ENCODE measurements at places on chromosomes 11 and 22.

DNA sequence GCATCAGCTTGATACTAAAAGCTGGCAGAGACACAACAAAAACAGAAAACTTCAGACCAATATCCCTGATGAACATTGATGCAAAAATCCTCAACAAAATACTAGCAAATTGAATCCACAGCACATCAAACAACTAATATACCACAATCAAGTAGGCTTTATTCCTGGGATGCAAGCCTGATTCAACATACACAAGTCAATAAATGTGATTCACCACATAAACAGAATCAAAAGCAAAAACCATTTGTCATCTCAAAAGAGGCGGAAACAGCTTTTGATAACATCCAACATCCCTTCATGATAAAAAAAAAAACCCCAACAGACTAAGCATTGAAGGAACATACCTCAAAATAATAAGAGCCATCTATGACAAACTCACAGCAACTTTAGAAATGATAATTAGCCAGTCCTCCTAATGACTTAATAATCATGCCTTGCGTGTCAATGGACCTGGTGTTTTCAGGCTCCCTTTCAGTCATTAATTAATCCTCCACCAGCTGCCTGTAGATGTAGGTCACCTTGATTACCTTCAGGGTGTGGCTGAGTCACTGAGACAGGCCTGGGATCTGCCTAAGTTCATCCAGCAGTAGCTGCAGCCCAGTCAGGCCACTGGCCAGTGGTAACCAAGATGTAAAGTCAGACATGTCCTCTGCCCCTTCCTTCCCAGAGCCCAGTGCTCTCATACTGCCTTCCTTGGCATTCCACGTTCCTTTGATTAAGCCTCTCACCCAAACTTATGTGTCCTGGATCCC, 109.8 kb downstream of the EHF start:
- DNase-seq = no peak

DNA sequence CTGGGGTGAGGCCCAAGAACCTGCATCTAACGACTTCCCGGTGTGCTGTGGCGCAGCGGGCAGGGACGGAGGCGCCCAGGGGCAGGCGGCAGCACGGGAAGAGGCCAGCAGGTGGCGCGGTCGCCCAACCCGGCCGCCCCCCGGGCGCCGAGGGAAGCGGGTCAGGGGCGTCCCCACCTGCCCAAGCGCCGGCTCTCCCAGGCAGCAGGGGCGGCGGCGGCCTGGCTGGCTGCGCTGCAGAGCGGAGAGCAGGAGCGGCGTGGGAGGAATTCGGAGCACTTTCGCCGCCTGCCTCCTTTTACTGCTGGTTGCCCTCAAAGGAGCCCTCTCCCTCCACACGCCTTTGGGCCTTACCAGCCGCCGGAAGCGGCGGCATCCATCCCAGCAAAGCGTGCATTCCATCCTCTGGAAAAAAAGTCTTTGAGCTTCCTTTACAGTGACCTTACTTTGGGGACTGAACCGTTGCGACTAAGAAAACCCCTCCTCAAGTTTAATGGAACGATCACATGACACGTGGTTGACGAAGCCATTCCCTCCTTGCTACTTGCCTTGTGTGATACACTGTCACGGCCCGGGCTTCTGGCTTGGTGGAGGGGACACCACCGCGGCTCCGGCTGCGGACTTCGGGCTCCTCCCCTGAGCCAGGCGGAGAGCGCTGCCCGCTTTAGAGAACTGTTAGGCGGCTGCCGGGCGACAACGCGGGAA, 106.8 kb upstream of the CLMP start:
- DNase-seq = peak; percentile 72

DNA sequence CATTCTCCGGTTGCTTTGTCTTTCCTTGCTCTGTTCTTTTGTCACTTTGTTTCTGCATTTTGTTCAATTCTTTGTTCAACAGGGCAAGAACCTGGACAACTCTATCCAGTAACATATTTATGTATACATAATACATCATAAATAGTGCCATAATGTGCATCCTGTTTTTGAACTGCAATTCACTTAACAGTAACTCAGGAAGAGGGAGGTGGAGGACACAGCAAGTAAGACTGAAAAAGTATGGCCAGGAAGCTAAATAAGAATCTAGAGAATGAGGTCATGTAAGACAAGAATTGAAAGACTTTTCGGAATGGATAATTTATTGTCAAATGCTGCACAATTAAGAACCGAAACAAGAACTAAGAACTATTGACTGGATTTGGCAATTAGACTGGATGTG, 29.2 kb upstream of the CHORDC1 start:
- no peak for DNase-seq

DNA sequence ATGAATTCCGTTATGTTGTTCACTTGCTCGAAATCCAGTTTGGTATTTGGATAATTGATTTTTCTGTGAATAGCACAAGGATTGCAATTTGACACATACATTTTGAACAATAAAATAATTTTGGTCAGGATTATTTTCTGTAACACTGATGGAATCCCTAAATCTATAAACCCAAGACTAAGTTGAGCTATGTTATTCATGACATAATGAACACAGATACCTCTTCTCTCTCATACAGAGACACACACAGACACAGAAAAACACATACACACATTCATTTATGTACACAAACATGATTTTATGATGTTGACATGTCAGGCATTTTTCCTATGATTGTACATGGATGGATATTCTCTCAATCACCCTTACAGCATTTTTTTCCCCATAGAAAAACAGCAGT, at the start of gene OR4C5:
OR4C5 (minus strand) TSS at position 101 of the 400 bp plus-strand sequence; CDS start at position 101, 0 bp downstream.
- no peak for DNase-seq

- DNase-seq = no peak
Measured at GRCh38 chr22:49751966-49752597, 75.6 kb downstream of the BRD1 start.

GRCh38 chr11:117931971-117932370, 2.8 kb upstream of the TMPRSS13 start:
- DNase-seq = no peak

DNA sequence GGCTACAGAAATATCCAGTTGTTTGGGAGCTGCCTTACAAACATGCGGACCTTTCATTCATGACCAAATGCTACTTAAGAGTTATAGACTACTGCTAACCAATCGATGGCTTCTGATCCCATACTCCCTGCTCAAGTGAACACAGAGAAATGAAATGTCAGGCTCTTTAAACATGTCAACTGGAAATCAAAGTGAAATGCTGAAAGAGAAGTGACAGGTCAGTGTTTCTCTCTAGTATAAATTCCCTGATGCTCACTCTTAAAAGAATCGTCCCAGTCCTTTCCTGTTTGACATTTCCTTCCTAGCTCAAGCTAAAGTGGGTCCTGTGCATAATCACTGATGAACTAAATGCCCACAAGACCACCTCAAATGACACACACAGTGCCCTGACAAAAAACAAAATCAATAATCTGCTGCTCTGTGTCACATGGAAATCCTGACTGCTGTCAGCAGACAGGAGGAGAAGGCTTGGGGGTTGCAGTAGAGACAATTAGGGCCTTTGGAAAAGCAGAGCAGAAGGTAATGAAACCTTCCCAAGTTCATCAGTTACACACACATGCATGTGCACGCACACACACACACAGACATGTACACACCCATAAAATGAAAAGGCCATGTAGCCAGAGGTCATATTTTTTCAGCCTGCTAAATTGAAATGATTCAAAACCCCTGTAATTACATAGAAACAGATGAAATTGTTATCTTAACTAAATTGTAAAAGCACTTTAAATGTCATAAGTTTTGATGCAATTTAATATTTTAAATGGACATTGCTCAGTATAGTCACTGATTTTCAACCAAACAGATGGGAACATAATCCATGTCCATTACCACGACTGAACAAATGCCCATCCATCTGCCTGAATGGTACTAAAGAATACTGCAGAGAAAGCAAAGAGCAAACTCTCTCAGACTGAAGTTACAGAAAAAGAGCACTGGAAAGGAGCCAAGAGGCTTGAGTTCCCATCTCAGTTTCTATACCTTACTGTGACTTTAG, 330.7 kb downstream of the TTC28 start:
- DNase-seq = no peak

GRCh38 chr11:120136356-120136755, 1.6 kb downstream of the TRIM29 start:
- peak; percentile 2 for DNase-seq

- DNase-seq = peak; percentile 74
Measured at GRCh38 chr22:38872831-38873248, 824 bp upstream of the CBX6 start.

DNA sequence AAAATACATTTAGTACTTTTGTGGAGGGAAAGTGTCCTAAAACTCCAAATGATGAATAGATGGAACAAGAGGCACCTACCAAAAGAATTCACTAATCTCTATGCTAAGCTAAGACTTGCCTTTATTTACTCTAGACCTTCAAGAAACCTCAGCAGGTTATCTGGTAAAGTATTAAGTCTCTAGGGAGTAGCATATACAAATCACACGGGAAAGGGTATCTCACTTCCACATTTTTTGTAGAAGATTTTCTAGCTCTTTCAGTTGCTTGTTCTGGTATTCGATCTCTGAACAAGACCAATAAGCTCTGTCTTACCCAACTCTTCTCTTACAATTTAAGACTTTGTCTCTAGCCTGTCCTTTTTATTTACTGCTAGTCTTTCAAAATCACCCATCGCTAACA, 18.1 kb upstream of the CADM1 start:
- DNase-seq = no peak

- no peak for DNase-seq
Measured at GRCh38 chr11:95516175-95516574, 273.4 kb downstream of the FAM76B start.

- DNase-seq = no peak
Measured at GRCh38 chr22:28466399-28466798, 213.2 kb downstream of the TTC28 start.

GRCh38 chr11:69367211-69367964, 73.4 kb downstream of the MYEOV start:
- peak; percentile 25 for DNase-seq

GRCh38 chr11:32213223-32213622, 122.3 kb downstream of the RCN1 start:
- DNase-seq = no peak

GRCh38 chr11:17015627-17016126, 1.5 kb upstream of the PLEKHA7 start:
- no peak for DNase-seq

- DNase-seq = no peak
Measured at GRCh38 chr22:48893288-48894063, 934.2 kb downstream of the BRD1 start.

GRCh38 chr11:58578136-58578634, 678 bp upstream of the ZFP91 start:
- peak; percentile 95 for DNase-seq

- peak; percentile 53 for DNase-seq
Measured at GRCh38 chr22:32080904-32081303, 37.8 kb downstream of the SLC5A1 start.

GRCh38 chr22:32076761-32077084, 33.7 kb downstream of the SLC5A1 start:
- no peak for DNase-seq

DNA sequence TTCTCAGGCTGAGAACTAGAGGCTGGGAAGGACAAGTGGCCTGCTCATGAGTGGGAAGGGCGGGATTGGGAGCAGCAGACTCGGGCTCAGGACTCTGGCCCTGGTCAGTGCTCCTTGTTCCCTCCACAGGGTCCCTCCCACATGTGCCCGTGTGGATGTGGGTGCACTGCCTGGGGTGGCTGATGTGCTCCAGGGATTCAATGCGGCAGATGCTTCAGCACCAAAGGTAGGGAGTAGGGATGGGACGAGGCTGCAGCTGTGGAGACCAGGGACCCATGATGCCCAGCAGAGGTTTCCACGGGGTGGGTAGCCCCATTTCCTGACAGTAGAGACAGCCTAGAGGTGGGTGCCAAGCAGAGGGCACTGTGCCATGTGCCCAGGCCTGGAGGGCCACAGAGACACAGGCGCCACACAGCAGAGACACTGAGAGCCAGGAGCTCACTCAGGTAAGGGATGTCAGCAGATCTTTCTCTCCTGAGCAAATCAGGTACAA, 89.5 kb downstream of the GGTLC2 start:
- DNase-seq = no peak

GRCh38 chr22:30238136-30238535, 8.4 kb downstream of the LIF start:
- DNase-seq = no peak

GRCh38 chr11:22556381-22556780, 69.2 kb downstream of the FANCF start:
- no peak for DNase-seq

GRCh38 chr11:126599217-126599897, 243.9 kb downstream of the ST3GAL4 start:
- no peak for DNase-seq

GRCh38 chr11:122703541-122704272, 48.2 kb downstream of the UBASH3B start:
- DNase-seq = no peak

DNA sequence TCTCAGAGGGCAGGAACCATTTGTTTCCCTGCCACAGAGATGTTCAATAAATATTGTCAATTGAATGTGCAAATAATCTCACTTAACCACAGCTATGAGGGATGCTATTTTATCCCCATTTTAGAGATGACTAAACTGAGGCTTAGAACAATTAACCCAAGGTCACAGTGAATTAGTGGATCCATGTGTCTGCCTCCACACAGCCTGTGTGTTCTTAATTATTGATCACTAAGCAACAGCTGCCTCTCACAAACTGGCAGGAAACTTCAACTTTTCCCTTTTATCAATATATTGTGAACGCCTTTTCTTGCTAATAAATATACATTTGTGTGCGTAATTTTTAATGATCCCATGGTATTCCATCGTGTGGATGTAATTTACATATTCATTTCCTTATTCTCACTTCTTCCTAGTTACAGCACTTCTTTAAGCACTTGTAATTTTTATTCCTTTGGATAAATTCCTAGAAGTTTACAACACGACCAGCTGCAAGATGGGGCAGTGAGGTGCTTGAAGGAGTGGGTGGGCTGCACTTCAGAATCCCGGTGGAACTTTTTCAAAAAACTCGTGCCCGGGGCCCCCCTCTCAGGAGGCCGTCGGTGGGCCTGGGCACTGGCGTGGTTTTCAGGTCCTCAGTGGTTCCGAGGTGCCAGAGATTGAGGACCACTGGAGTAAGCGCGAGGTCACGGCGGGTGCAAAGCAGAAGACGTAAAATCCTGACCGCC, 915 bp upstream of the SREBF2 start:
- DNase-seq = no peak

GRCh38 chr11:65794570-65795510, 8.0 kb downstream of the OVOL1 start:
- no peak for DNase-seq

DNA sequence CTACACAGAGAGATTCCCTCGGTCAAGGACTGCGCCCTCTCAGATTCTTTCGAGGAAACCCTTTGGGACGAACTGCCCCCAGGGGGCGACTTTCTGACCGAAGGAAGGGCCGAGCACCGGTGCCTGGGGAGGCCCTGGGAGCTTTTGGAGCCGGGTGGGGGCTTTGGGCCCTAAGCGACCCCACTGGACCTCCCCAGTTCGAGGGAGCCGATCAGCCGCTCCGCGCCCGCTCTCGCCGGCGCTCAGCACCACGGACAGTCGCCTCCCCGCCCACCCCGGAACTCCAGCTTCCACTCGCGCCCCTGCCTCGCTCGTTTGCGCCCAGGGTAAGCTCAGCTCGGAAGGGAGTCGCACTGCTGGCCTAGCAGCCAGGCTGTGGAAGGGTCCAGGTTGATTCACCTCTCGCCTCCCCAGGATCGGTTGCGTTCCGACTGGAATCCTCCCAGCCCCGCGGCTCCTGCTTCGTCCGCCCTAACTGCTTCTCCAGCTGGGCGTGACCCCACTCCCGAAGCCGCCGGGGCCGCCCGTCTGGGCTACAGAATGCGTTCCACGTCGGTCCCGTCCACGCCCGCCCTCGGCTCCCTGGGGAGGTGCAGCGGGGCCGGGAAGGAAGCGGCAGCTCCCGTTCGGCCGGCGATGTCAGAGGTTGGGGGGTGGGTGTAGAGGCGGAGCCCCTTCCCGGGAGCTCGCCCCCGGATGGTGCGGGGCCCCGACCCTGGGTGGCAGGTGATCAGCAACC, 428 bp downstream of the SCN3B start:
- DNase-seq = peak; percentile 52
